ENCODE measurements at places on chromosomes 2 and 18.

GRCh38 chr18:69787825-69788547, 159.7 kb downstream of the CD226 start:
- DNase-seq: no peak

DNA sequence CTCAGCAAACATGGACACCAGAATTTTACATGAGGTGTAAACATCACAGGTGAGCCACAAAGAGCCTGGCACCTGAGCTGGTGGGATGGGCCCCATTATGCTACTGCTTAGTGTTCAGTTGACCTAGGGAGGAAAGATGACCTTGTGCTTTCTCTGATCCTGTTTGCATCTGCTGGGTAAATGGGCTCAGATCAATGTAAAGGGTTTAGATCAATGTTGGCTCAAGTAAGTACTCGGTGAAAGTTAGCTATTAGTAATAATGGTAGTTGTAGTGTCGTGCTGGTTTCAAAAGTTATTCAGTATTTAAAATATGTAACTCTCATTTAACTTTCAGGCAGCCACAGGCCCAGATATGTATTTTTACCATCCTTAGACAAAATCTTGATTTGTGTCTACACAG, 19.8 kb downstream of the ABHD3 start:
- DNase-seq: no peak

DNA sequence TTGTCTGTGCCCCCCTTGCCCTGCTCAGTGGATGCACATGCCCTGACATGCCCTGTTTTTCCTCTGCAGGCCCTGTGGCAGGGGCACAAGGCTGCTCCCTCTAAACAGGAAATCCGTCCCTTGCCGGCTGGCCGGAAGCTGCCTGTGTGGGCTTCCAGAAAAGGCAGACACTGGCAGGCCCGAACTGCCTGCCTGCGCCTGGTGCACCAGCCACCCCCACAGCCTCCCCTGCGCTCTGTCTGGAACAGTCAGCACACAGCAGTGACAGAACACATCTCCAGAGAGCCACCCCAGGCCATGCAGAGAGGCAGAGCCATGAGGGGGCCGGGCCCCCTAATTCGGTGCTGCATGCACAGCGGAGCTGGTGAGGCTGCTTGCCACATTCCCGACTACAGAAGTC, 33.5 kb downstream of the LOXHD1 start:
- no peak for DNase-seq

GRCh38 chr2:187658952-187659525, 104.8 kb upstream of the TFPI start:
- no peak for DNase-seq

- DNase-seq: no peak
These were observed 1107.3 kb upstream of the NRXN1 start for GRCh38 chr2:52139241-52139640.

DNA sequence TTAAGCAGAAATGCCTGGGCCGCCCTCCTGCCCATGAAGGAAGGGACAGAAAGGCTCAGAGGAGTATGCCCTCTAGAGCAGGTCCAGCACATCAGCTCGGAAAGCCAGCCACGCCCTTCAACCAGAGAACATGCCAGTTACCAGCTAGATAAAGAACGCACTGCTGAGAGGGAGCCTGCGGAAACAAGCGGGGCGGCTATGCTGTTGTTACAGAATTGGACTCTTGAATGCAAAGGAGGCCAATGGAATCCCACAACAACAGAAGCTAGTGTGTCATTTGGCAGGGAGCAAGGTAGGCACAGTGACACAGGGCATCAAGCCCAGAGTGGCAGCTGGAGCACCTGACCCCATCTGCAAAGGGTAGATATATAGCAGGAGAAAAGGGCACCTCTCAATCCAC, 242.9 kb upstream of the ID2 start:
- DNase-seq: no peak
